Stimulated activated CD4-positive, alpha-beta T cell treated with anti-CD3 and anti-CD28 coated beads, Interleukin-4, amount 100 ng/mL, for 1 hour (primary cell): ENCODE measurements at places on chromosomes 11 and 22.

DNA sequence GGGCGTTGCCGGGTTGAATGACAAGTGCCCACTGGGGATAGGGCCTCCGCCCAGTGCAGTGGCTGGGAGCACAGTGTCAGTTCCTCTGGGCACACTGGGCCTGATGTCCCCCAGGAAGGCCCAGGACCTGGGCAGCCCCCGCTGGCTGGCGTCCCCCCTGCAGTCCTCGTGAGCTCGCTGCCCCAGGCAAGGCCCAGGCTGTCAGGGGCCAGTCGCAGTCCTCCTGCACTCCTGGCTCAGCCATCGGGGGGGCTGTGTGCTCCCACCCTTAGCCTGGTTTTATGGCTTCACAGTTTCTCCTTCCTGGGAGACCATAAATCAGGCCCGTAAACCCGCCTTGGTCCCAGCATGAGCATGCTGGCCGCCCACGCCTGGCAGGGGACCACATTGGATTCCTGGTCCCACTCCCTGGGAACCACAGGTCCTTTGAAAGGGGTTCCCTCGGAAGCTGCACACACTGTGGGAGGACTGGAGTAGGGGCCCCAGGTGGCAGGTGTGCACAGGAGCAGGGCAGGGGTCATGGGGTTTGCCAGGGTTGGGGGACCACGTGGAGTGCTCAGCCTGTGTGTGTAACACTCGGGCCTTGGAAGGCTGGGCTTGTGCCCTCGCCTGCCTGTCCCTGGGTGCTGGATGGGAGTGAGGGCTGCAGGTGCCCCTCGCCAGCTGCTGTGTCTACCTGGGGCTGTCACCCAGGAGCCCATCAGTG lies 113.6 kb downstream of the KCNQ1OT1 start:
- DNase-seq: no peak

DNA sequence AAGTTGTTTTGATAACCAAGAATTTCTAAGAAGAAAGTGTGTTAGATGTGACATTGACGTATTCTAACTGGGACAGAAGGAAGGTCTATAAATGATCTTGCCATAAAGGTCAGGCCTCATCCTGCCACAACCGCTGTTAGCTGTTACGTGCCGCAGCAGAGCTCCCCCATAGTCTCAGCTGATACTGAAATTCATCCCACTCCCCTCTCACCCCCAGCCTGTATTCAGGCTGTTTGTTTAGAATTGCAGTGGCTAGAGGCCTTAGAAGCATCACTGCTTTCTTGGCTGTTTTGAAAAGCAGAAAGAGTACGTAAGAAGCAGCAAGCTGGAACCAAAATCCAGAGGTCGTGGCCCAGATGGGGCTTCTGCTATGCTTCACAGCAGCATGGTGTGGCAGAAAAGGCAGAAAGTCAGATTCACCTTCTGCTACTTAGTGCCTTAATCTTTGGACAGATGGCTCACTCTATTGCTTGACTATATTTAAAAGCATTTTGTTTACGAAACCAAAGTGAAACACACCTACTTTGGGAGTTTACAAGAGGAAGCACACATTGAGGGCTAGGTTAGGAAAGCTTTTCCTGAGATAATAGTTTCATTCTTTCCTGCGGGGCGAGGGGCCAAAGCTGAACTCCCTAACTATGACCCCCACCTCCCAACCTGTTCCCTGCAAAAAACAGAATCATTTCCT lies 950 bp upstream of the LAYN start:
- DNase-seq: no peak

DNA sequence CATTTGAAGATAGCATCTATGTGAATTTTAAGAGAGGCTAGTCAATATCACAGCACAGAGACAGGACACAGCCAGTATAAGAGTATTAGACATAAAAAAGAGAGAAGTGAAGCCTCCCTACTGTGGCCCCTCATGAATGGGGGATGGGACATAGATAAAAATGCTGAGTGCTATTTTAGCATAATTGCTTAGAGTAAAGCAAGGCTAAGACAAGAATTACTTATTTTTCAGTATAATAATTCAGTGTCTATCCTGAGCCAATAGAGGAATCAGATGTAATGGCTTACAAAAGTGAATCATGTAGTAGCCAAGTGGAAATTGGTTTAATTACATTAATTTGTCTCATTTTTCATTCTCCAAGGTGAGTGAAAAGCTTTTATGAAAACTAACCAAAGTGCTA lies 419.5 kb downstream of the NELL1 start:
- DNase-seq: no peak

- DNase-seq: no peak
These were observed 350.0 kb upstream of the NCAM1 start for GRCh38 chr11:112610996-112611750.

- no peak for DNase-seq
These were observed 831 bp upstream of the TP53AIP1 start for GRCh38 chr11:128943428-128943976.

DNA sequence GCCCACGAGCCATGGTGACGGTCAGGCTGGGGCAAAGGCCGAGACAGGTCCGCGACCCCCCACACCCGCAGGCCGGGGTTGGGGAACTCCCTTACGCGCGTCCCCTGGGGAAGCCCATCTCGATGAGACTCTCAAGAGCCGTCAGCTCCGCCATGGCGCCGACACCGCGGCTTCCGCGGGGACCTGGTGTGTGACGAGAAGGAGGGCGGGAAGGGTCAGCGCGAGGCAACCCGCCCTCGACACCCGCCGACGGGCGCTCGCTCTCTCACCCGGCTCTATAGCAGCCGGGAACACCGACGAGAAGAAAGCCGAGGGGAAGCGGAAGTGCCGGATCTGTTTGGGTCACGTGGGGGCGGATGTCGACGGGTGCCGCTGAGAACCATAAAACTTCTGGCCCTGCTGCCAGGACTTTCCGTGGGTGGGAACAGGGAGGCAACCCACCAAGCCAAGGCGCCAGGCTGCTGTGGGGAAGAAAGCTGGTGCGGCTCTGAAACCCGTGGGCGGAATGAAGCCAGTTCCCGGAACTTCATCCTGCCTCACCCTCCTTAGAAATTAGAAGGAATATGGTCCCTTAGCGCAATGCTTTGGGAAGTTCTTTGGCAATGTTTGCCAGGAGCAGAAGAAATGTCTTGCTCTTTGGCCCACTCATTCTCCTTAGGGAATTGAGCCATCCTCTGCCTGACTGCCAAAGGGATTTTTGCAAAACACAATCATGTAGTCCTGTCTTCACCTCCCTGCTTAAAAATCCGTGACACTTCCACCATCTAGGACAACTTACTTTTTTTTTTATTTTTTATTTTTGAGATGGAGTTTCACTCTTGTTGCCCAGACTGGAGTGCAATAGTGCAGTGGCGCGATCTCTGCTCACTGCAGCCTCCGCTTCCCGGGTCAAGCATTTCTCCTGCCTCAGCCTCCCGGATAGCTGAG lies at the start of gene UBXN1:
Gene UBXN1, minus strand, starts transcription at position 304 of the 927 bp plus-strand sequence. Its CDS starts 150 bp downstream, at position 154.
- peak; percentile 85 for DNase-seq

- no peak for DNase-seq
These were observed 61.0 kb downstream of the TNRC6B start for GRCh38 chr22:40238425-40239344.

DNA sequence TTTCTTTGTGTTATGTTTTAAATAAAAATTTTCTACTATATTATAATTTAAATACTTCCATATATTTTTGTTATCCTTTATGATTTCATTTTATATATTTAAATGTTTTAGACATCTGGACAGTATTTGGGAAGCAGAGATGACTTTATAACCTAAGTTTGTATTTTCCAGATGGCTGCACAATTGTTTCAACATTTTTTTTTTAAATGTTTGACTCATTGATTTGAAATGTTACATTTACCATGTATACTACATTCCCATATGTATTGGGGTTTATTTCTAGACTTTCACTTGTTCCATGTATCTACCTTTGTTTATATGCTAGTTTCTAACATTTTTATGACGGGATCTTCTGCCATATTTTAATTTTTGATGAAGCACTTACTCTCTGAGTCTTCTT lies 766.5 kb downstream of the METTL15 start:
- no peak for DNase-seq

GRCh38 chr11:37378958-37379357 lies 780.9 kb upstream of the RAG2 start:
- DNase-seq: no peak

GRCh38 chr11:14821031-14821430 lies 71.0 kb downstream of the CYP2R1 start:
- no peak for DNase-seq

- DNase-seq: no peak
These were observed 6.8 kb downstream of the CAPN1 start for GRCh38 chr11:65188486-65188885.

GRCh38 chr11:65489706-65490320 lies 9.0 kb upstream of the MALAT1 start:
- no peak for DNase-seq

DNA sequence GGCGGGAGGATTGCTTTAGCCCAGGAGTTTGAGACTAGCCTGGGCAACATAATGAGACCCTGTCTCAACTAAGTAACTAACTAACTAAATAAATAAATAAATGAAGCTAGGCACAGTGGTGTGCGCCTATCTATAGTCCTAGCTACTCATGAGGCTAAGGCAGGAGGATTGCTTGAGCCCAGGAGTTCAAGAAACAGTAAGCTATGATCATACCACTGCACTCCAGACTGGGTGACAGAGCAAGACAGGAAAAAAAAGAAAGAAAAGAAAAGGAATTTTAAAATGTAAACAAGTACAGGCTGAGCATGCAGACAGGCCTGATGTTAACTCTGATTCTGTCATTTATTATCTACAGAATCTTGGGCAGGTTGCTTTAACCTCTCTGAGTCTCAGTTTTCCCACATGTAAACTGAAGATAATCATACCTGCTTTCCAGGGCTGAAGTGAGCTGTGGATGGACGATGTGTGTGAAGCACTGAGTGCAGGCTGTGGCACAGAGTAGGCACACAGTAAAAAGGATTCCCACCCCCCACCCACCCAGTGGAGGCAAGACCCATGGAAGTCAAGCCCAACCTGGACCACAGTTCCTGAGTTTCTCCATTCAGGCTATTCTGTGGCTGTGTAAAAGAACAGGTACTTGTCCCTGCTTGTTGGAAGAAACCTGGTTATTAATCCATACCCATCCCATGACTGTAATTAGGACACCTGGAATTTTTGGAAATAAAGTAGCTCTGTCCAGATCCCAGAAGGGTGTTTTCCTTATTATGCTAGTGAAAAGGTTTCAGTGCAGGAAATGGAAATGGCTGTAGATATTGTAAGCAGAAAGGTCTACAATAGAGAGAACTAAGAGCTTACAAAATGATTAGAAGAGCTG lies 18.7 kb upstream of the SCUBE2 start:
- DNase-seq: no peak

GRCh38 chr22:28547132-28547842 lies 132.4 kb downstream of the TTC28 start:
- no peak for DNase-seq

GRCh38 chr11:10629411-10630002 lies 61.0 kb upstream of the LYVE1 start:
- DNase-seq: no peak

DNA sequence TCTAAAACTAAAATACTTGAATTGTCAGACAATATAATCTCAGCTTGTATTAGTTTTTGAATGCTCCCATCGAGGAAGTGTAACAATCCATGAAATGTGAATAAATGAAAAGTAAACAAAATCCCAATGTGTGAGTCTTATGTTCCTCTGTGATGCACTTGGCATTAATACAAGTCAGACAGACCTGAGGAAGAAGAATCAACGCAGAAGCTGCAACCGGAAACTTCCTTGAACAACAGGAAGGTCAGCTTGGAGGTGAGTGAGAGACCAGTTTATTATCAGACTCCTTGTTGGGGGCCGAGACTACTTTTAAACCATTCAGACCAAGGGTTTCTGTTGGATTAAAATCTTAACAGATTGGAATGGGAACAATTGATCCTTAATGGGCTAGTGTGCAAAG lies 24.2 kb downstream of the NUP50 start:
- no peak for DNase-seq

- no peak for DNase-seq
These were observed 2.5 kb upstream of the CD81 start for GRCh38 chr11:2374456-2375201.

GRCh38 chr22:23836692-23837495 lies 1.9 kb downstream of the DERL3 start:
- no peak for DNase-seq

DNA sequence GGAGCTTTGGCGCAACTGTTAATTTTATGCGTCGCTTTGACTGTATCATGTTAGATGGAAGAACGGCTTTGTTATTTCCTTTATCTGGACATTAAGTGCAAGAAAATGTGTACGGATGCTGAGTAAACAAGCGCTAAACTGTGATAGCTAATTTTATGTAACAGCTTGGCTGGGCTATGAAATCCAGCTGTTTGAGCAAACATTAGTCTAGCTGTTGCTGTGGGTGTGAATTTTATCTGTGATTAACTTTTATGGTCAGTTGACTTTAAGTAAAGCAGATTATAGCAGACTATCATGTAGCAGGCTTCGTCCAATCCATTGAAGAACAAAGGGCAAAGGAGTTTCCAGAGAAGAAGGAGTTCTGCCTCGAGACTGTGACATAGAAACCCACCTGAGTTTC lies 14.0 kb downstream of the OR8A1 start:
- no peak for DNase-seq
